Right cardiac atrium (tissue), 5 donors: ENCODE measurements at places on chromosomes 11 and 22.
A peak's percentile ranks its signal among the peaks of the same experiment; 100 is the strongest.

GRCh38 chr11:10743354-10744000 is 7.6 kb upstream of the CTR9 start:
- DNase-seq = no peak

DNA sequence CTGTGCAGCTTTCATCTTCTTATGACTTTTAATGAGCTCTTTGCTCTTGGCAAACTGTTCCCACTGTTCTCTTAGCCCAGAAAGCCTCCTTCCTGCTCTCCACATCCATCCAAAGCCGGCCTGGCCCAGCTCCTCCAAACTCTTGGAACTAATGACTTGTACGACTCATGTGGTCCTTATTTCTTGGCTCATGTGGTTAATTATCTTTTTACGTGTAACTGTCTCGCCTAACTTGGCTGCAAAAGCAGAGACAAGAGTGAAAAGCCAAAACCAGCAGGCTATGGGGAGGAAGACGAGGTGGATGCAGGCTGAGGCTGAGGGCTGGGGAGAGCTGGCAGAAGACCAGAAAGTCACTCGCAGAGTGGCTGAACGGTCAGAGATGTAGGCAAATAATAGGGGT is 5.5 kb downstream of the CSNK2A3 start:
- DNase-seq = peak; percentile 87

DNA sequence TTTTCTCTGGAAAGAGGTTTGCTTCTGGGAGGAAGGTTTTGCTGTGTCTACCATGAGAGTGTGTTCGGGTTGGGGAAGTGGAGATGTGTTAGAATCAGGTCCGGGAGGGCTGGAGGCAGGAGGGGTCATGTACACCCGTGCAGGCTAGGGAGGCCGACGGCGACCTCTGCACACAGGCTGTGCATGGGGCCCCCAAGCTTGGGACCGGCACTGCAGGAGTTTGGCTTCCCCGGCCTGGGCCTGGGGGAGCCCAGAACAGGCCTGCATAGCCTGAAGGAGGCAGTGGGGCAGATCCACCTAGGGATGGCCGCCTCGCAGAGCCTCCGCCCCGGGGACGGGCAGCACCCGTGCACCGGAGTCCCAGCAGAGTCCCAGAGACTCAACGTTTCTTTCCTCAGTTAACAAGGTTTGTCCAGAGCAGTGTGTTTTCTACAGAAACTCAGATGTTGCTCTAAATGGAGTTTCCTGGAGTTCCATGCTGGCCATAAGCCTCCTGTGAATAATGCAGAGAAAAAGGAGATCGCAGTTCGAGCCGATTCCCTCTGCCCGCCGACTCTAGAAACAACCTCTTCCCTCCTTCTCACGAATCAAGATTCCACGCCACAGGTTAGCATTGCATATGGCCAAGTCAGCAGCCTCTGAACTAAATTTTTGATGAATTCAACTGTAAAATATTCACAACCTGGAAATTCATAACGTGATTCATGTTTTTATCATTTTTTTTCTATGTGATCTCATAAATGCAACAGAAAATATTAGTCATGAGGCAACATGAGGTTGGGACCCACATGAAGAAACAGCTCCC is 427.3 kb downstream of the BRD1 start:
- no peak for DNase-seq

DNA sequence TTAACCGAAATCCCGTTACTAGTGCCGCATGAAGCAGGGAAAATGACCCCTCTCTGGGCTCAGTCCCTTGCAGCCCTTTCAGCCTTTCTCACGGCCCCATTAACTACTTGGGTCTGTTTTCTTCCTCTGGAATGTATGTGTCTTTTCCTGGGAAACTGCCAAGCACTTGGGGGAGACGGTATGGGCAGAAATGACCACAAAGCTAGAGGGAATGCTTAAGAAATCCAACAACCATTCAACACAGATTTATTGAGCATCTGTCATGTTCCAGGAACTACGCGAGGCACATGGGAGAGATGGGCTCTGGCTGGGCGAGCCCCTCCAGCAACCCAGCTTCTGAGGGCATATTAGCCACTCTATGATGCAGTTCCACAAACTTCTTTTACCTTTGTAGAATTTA is 462.6 kb downstream of the BUD13 start:
- DNase-seq = no peak

- DNase-seq = no peak
Observed at GRCh38 chr11:32939046-32939445, 46.4 kb downstream of the QSER1 start.

GRCh38 chr11:3104051-3104714 is 47.0 kb upstream of the CARS1 start:
- no peak for DNase-seq
